Effector CD8-positive, alpha-beta T cell (primary cell): ENCODE measurements at places on chromosomes 7 and 10.

DNA sequence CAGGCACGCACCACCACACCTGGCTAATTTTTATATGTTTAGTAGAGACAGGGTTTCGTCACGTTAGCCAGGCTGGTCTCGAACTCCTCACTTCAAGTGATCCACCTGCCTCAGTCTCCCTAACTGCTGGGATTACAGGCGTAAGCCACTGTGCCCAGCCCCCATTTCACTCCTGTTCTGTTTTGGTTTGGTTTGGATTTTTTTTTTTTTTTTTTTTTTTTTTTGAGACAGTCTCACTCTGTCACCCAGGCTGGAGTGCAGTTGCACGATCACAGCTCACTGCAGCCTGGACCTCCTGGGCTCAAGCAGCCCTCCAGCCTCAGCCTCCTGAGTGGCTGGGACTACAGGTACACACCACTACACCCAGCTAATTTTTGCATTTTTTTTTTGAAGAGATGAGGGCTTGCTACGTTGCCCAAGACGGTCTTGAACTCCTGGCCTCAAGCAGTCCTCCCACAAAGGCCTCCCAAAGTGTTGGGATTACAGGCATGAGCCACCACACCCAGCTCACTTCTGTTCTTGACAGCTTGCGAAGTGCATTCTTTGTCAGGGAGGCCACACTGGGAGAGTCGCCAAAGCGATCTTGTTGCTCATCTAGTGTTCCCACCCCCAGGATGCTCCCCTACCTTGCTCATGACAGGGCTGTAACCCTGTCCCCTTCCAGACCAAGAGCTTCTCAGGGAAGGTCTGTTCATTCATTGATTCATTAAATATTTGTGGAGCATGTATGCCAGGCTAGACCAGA, 229.1 kb downstream of the CUX1 start:
- DNase-seq = no peak

GRCh38 chr10:31064348-31064747, 32.7 kb upstream of the ZNF438 start:
- no peak for DNase-seq

DNA sequence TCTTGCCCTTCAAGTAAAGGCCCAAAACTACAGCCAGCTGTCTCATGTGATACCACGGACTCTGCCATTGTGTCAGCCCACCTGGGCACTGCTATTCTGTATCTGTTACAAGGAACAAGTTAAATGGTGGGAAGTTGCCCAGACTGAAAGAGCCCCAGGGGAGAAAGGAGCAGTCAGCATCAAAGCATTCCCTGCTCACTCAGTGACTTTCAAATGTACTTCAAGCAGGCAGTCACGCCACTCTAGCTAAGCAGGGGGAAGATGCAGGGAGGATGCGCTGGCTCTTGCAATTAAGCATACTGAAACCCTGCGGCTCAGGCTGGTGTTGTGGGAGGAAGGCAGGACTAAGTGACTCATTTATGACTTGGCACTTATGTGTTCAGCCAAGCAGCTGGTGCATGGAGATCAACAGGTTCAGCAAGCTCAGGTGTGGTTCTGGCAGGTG, 1249.6 kb downstream of the TYW1 start:
- DNase-seq = no peak

DNA sequence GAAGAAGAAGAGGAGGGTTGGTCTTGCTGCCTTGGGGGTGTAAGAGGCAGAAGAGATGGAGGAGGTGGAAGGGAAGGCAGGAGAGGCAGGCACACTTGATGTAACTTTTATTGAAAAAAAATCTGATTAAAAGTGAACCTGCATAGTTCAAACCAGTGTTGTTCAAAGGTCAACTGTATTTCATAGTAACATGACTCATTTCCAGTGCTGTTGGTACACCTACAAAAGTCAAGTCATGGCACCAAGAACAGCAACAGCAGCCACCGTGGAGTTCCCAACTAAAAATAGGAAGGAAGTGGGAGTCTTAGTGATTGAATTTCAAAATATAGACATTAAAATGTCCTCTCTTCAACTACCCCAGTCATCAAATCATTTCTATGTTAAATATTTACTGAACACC, 88.5 kb downstream of the CTNNA3 start:
- no peak for DNase-seq
